ENCODE measurements at places on chromosomes 2 and 18.

DNA sequence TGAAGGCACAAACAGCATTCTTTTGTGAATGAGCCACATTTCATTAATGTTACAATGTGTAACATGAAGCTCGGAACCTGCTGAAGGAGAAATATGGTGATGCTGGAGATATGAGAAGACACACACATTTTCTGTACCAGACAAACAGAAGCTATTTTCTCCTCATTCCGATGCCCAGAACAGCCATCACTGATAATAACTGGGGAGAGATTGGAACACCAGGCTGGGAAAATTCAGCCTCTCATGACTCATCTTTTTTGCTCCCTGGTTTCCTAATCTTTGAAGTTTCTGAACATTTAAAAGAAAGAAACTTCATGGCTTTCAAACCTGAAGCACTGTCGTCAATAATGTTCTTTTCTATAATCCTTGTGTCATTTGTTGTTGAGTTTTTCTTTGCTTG lies 110.9 kb downstream of the LYPD6 start:
- no peak for DNase-seq

GRCh38 chr18:50665519-50665918 lies 105.6 kb downstream of the MAPK4 start:
- DNase-seq: no peak

DNA sequence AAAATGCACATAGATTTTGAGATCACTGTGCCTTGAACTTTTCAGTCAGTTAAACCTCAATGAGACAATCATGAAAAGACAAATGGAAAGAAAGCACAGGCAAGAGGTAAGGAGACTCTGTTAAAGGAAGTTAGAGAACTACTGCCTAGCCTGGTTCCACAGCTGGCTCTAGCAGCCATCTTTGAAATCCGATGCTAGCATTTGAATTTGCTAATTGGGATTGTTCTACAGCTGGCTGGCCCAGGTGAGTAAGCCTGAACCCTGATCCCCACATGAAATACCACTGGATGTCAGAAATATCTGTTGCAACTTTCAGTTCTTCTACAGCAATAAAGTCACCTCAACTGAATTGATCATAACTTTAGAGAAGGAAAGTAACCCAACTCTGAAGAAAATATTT lies 315.2 kb upstream of the CHAC2 start:
- DNase-seq: no peak

DNA sequence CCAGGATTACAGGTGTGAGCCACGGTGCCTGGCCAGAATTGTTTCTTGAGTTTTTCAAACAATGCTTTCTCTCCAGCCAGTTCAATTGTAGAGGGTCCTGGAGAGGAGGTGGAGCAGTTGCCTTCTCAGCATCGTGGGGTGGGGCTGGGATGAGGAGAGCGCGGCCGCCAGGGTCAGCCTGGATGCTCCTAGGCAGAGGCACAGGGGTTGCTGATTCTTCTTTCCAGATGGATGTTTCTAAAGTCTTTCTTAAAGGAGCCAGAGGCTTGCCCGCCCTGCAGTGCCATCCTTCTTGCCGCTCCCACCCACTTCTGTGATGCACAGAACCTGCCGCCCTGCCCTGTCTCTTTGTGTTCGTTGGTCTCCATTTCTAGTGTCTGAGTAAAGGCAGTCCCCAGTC lies 61.1 kb downstream of the AGAP1 start:
- no peak for DNase-seq

- no peak for DNase-seq
Measured at GRCh38 chr2:68806511-68807109, 64.6 kb downstream of the BMP10 start.

GRCh38 chr2:218806346-218806978 lies 24.5 kb downstream of the CYP27A1 start:
- no peak for DNase-seq

GRCh38 chr18:76619621-76620315 lies 124.7 kb upstream of the ZNF516 start:
- DNase-seq: no peak

DNA sequence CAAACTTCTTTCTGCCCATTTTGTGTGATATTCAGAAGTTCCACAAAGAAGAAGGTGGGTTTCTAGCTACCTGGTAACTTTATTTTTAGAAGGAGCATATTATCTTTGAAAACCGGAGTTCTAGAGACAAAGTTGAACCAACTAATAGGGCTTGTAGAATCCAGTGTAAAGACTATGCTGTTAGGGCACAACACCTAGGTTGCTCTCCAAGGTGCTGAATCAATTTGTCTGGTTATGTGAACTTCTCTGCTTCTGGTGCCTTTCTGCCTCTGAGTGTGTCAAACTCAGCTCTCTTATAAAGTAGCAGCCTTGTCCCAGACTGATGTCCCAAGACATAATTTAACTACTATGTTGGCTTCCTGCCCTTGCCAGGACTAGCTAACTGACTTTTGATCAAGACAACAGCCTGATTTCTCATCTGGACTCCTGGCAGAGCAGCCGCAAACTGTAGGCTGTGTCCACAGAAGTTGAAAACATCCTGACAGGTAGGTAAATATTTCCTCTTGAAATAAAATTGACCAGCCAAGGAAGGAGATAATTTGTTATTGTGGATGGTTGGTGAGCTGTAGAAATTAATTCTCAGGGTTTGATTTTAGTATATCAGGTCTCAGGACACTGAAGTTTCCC lies 119.4 kb downstream of the CYRIA start:
- no peak for DNase-seq
